ENCODE measurements at places on chromosomes 16 and 17. TPM values are rescaled to one million over a fixed set of nuclear protein-coding genes. Genes with fewer than 3 reads are reported as not detected.

- peak; percentile 58 for DNase-seq
Observed at GRCh38 chr17:68509141-68510057, 2.8 kb upstream of the PRKAR1A start.

DNA sequence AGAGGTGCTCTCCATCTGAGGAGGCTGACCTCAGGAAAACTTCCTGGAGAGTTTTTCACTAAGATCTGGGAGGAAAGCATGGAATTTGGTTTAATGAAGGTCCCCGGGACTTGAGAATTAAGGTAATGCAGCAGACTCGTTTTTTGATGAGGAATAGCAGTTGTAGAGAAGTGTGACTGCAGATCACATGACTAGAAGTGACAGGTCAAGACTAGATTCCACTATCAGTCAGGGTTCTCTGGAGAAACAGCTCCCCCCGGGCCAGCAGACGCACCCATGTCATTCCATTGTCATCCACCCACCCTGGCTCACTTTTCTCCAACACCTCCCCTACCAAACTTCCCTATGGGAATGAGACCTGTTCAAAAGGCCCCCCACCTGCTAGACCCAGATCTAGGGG is 1.9 kb upstream of the DHRS13 start:
- no peak for DNase-seq

- DNase-seq, result peak; percentile 52
Observed at GRCh38 chr16:77359065-77359502, 75.8 kb downstream of the ADAMTS18 start.

DNA sequence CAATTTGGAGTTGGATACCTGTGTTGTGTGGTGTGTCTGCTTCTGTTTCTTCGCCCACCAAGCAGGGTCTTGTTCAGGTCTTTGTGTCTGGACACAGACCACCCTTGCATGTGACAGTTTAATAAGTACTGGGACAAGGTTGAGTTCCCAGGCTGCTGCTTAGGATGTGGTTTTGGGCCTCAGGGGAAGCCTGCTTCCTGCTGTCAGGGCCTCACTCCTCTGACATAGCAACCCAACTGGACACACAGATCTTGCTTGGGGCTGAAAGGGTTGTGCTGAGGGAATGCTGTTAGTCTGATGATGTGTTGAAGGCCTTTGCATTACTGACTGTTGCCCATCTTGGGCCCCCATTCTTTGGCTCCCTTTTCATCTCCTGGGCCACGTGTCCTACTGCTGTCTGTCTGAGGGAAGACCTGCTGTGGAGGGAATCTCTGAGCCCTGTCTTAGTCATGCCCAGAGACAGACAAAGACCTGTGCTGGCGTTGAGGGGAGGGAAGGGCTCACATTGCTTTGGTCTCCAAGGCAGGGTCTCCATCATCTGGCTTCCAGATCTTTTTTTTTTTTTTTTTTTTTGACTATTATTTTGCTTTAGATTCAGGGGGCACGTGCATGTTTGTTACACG is 4.7 kb upstream of the TGFB1I1 start:
- peak; percentile 10 for DNase-seq

DNA sequence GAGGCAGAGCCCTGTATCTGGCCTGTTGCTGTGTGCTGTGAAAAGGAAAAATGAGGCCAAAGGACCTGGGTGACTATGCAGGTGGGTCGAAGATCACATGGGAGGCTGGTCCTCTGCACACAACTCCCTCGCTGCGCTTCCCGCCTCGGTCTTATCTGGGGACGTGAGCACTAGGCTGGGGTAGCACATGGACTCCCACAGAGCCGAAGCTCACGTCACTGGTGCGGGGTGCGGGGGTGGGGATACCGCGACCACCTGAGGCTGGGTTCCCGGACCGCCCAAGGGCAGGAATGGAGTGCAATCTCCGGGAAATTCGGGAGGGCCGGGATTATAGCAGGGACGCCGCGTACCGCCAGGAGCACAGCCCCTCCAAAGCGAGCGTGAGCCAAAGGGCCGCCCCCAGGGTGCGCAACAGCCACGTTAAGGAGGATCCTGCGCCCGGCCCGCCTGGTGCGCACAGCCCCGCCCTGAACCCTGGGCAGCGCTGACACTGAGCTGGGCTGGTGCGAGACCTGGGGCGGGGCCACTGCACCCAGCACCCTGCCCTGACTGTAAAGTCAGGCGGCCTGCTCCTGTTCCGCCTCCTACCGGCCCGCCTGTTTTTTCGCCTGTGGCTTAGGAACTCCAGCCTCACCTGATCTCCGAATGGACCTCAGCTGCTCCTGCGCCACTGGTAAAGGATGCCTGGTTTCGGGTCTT is 4.8 kb downstream of the MT1A start:
- peak; percentile 89 for DNase-seq

DNA sequence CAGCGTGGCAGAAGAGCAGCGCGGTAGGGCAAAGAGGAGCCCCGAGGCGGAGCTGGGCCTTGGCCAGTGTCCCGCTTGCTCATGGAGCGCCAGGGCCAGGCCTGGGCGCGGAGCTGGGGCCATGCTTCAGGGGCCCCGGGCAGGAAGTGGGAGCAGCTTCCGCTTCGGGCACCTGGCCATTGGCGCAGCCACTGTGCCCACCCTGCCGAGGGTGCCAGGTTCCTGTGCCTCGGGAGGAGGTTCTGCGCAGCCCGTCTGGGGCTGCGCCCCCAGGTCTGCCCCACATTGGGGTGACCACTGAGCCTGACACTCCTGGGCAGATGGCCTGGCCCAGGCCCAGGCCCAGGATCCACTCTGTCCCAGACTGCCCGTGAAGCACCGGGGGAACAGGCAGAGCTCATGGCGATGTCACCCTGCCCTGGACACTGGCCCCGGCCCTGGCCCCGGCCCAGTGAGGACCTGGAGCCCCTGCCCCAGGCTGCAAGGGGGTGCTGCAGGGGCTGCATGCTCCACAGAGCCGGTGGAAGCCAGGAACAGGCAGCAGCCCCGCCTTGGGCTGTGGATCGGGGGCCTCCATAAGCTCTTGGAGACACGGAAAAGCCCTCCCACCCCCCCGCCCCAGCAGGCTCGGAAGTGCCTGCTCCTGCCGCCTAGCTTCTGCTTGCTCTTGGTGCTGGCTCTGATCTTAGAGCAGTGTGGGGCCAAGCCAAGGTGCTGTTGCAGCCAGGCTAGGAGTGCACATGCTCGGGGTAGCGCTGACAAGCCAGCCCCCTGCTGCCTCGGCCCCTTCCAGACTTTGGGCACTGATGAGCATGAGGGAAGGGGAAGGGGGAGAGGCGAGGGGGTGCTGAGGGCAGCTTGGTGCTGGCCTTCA is 35.9 kb upstream of the FOXJ1 start:
- DNase-seq, result no peak

The COG7 gene
- 17.4 TPM for total RNA-seq

The KCTD2 gene
- 21.2 TPM for total RNA-seq

DNA sequence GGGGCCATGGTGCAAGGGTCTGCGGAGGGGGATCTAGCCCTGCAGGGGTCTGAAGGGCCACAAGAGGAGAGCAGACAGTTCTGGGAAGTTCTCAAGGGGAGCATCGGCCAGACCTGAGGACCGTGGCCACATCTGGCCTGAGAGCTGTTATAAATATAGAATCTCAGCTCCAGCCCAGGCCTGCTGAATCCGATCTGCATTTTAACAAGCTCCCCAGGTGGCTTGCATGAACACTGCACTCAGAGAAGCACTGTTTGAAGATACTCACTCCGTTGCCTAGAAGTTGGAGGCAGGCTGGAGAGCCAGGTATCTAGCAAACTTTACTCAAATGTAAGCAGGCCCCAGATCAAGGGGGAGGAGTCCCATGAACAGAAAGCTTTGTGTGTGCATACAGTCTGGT is 61.3 kb downstream of the NKD1 start:
- peak; percentile 72 for DNase-seq

DNA sequence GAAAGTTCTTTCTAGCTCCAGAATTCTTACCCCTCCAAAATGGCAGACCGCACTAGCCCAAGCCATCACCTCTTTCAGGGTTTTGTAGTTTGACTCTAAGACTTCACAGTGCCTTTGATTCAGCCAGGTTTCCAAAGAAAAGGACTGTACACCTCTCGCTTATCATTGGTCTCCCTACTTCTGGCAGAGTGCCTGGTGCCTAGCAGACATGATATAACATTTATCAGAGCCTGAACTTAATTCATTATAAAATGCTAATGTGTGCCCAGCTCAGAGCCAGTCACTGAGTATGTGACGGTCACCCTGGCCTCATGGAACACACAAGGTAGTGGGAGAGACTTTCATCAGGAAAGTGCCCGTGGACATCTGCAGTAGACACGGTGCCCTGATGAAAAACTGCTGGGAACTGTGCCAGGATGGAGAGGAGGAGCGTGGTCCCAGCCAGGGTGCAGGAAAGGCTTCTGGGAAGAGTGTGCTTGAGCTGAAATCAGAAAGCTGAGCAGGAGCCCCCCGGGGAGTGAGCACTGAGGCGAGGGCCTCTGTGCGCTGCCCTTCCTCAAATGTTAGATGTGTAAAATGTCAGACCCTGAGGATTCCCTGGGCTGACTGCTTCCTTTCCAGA is 34.3 kb upstream of the LGALS9 start:
- peak; percentile 49 for DNase-seq

All from stomach (tissue), 19 donors.